SW 1271 (cell line): ENCODE measurements at places on chromosomes 6 and 20.

DNA sequence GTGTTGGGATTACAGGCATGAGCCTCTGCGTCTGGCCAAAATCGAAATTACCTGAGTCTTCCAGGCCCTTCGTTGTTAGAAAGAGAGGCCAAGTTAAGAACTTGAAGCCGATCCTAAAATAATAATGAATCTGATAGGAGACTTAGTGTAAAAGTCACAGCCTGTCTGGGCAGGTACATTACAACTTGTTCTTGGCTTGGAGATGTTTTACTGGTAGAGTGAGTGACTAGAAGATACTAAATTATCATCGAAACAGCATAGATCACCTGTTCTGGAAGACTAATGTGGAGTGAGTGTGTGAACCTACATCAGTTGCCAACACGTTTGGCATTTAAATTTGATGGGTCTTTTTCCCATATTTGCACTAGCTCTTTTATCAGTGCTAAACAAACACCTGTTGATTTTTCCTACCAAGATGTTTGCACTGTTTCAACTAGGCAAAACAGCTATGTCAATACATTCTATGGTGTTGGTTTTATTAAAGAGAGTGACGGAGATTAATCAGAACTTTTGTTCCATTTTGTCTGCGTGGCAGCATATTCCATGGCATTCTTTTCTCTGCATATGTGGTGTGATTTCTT, 4.6 kb upstream of the TMEM217 start:
- no peak for DNase-seq

GRCh38 chr20:47648943-47649342, 136.3 kb downstream of the SULF2 start:
- DNase-seq = no peak

DNA sequence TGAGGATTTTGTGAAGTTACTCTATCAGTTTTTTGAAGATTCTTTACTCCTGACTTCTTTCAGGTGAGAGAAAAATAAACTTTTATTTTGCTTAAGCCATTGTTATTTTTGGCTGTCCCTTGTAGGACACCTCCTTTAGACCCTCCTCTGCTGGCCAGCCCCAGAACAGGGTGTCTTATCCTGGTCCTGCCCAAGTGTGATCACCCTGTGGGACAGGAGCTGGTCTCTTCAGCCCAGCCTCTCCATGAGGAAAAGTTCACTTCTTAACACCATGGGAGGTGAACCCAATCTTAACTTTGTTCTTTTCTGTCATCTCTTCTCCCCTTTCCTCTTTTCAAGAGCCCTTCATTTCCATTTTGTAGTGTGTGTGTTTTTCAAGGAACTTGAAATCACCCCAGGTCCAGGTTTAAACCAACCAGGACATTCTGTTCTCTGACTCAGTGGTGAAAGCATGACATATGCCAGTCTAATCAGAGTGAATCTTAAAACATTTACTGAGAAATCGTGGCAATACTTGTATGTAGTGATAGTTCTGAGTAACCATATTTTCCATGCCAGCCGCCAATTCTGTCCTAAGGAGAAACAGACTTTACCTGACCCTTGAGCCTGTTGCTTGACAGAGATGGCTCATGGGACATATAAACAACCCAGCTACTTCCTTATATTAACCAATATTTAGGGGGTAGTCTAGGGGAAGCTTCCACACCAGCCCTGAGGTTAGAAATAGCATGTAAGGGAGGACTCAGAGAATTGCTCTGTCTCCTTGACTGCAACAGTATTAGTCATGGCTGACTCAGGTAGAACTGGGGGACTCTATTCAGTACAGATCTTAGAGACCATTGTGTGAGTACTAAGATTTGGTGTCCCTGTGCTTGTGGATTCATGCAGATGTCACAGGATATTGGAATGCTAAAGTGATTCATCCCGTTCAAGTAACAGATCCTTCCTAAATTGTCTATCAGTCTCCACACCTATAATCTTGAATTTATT, 48.8 kb downstream of the FLRT3 start:
- DNase-seq = no peak

- no peak for DNase-seq
Observed at GRCh38 chr6:42777126-42777822, 4.6 kb upstream of the BICRAL start.

- DNase-seq = no peak
Observed at GRCh38 chr6:121645100-121645745, 209.8 kb downstream of the GJA1 start.

GRCh38 chr20:1165941-1166340, 18.8 kb downstream of the TMEM74B start:
- DNase-seq = no peak

- no peak for DNase-seq
Observed at GRCh38 chr20:19438488-19438887, 226.0 kb downstream of the SLC24A3 start.

DNA sequence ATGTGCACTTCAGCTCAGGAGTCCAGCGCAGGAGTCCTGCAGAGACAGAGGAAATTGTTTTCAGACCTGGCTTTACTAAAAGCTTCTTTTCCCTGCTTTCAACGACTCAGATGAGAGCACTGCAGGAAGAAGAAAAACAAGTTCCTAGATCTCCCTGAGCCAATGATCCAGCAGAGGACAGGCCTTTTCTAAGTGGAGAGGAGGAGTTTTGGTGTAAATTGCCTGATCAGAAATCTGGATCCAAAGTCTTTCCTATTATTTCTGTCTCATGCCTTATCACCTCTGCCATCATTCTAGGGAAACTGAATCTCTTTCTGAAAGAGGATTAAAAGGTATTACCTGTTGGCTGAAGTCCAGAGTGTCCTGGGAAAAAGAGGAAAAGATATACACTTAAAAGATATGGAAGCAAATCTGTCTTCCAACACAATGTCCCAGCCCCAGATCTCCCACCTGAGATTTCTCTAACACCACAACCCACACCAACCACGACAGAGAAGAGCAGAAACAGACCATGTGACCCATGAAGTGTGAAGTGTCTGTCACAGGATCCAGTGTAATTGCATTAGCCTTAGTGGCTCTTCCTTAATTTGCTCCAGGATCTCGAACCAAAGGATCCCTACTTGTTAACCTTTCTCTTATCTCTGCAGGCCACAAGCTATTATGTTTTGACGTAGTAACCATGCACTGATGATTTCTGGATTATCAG, 23.1 kb upstream of the HLA-DRB5 start:
- DNase-seq = no peak

- peak; percentile 7 for DNase-seq
Observed at GRCh38 chr6:106279179-106279578, 46.4 kb downstream of the ATG5 start.

GRCh38 chr20:34529742-34530141, 13.5 kb downstream of the DYNLRB1 start:
- no peak for DNase-seq
